CMK (cell line): ENCODE measurements at places on chromosomes 4 and X.

GRCh38 chr4:72394012-72394663, 174.9 kb downstream of the ADAMTS3 start:
- no peak for DNase-seq

- no peak for DNase-seq
These were observed 25.7 kb downstream of the ADGRG2 start for GRCh38 chrX:19096586-19096985.

DNA sequence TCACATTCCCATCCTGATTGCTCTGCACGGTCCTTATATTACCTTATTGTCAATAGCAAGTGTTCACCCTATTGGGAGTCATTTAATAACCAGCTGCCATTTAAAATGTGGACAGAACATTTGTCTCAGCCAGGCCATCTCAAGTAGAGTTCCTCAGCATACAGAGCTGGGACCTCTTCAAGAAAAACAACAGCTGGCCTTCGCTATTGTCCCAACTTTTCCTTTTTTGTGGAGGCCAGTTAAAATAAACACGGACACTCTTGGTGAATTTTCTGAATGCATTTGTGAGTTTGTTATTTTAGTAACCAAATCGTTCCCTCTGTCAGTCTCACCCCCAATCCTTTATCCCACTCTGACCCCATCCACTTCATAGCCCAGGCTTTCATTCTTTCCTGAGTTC, 395.3 kb upstream of the PITX2 start:
- no peak for DNase-seq

DNA sequence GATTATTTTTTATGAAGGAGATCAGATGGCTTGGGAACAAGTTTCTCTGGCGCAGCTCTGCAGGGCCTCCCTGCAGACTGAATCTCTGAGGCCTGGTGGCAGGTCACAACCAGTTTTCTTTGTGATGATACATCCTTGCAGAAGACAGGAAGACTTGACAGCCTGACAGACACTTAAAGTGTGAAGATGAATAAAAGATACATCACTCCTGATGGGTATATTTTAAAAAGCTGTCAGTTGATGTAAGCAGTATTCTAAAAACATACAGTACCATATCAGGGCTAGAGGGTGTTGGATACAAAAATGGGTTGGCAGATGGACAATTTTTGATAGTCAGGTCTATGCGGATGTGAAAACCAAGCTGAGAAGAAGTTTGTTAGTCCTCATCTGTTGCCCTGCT, 239.5 kb downstream of the LHFPL1 start:
- DNase-seq, result no peak

DNA sequence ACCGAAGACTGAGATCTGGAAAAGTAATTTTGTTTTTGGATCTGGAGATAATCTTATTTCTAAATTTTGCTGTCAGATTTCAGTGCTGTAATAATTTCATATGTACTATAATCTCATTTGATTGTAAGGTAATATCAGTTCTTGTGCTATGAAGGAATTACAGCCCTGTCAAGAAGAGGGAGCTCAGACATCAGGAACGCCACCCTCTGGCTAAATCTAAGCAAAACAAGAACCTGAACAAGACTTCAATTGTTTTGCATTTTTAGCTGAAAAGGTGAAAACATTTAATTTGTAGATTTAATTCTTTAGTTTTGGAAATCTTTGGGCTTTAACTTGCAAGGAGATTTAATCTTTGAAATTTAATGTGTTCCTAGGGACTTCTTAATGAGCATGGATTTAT, 525.4 kb upstream of the HS3ST1 start:
- no peak for DNase-seq

DNA sequence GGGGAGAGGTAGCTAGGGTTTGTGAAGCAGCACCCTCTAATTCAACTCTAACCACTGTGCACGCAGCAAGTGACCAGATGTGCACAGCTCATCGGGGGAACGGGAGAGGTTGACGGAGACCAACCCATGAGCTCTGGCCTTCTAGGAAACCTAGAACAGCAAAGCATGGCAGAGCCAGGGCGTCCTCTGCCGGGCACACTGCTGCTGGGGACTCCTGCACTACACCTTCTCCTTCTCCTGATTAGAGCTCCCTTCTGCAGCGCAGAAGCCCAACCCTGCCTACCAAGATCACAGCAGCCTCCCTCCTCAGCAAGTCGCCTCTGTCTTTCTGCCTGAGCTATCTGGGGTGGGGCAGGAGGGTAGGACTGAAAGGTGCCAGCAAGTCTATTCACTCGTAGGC, 252.3 kb upstream of the PSAPL1 start:
- DNase-seq, result no peak

GRCh38 chrX:112841820-112842157, 1.2 kb upstream of the AMOT start:
- no peak for DNase-seq

GRCh38 chr4:26360864-26361263, 40.0 kb downstream of the RBPJ start:
- no peak for DNase-seq

GRCh38 chr4:57187246-57187645, 77.1 kb upstream of the IGFBP7 start:
- DNase-seq, result no peak

DNA sequence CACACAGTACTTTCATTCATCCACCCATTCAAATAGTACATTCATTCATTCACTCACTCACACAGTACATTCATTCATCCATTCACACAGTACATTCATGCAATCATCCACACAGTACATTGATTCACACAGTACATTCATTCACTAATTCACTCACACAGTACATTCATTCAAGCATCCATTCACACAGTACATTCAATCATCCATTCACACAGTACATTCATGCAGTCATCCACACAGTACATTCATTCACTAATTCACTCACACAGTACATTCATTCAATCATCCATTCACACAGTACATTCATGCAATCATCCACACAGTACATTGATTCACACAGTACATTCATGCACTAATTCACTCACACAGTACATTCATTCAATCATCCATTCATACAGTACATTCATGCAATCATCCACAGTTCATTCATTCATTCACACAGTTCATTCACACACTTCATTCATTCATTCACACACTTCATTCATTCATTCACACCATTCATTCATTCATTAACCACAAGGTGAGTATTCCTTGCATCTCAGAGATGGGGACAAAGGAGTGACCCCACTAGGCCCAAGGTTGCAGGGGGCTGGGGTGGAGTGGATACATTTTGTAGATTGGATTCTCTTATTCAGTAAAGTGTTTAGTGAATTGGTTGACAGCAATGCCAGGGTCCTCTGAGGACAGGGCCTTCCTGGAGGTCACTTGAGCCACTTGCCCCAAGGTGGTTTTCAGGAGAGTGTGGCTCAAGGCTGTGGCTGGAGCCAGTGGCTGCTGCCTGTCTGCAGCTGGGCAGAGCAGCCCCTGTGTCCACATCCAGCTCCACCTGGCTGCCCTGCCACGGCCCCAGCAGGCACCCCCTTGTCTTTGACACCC, 4.3 kb upstream of the SPON2 start:
- DNase-seq, result no peak

DNA sequence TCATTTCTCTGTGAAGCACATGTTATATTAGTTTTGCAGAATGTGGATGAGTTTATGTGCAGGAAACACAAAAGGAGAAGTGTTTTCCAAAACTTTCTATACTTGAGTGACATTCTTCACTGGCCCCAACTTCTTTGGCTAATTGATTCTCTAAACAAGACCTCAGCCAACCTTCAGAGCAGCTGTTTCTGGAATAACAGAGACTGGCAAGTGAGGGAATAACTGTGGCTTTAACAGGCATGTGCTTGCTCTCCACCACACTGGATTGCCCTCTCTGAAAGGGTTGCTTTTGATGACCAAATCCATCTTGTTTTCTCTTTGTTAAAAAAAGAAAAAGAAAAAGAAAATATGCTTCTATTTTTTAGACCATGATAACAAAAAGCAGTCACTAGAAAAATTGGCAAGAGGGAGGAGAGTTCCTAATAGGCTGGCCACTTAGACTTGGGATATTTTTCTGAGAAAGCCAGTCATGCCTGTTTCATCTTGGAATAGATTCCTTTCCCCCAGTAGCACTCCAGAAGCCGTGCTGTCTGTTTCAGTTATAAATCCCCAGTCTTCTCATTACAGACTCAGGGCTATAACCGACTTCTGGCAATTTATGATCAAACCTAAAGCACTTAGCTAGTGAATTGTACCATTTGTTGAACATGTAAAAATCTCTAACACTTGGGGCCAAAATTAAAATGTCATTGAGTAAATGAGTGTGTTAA, 295.0 kb upstream of the NR3C2 start:
- DNase-seq, result no peak

GRCh38 chrX:103212749-103213457, 2.0 kb upstream of the BEX4 start:
- no peak for DNase-seq

DNA sequence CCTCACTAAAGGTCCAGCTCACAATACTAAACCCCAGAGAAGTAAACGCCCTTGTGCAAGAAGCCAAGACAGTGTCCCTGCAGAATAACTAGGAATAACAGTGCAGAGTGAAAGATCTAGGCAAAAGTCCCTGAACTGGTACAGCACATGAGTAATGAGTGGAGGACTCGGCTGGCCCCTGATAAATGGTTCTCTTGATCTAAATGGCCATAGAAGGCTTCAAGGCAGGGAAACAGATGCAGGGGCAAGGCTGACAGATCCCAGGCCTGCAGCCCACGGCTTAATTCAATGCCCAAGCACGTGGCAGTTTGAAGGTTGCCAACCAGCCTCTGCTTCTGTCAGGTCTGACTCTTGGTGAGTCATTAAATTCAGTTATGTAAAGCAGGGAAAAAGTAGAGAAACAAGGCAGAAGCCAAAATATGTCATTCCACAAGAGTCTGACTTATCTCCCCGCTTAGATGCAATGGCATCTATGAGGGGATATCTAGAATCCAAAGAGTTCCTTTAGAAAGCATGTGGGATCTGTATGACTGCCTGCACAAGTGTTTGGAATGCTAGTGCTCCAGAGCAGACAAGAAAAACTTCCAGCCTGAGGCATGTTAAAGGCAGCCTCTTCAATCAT, 121.3 kb downstream of the PRDM5 start:
- no peak for DNase-seq

GRCh38 chrX:41258871-41259270, 75.1 kb upstream of the DDX3X start:
- DNase-seq, result no peak

- DNase-seq, result no peak
These were observed 54.9 kb upstream of the FRAS1 start for GRCh38 chr4:78002260-78002659.

DNA sequence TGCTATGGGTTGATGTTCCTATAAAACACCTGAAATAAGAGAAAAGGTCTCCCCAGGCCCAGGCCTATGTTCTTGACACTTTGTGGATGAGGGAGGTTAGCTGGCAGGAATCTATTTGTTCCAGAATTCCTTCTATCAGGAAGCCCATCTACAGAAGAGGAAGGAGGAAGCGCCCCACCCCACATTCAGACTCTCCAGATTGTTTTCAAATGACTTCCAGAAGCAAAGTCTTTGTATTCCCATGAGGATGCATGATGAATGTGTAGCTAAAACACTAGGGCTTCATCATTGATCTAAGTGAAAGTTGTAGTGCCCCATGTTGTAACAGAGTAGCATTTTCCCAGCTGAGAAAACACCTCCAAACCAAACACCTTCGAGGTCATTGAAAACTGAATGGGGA, 16.4 kb downstream of the OTC start:
- DNase-seq, result no peak

DNA sequence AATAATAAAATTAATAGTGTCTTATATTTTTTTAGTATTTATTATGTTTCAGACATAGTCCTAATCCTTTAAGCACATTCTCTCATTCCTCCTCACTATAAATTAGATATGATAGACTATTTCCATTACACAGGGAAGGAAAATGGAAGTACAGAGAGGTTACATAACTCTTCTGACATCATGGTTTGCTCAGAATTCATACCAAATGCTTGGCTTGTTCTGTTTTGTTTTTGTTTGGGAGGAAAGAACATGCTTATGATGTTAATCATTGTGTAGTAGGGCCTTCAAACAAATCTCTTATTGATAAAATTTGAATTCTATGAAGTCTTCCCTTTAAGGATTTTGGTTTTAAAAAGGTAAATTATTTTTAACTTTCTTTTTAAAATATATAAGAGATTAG, 59.5 kb downstream of the RXFP1 start:
- no peak for DNase-seq
